Fibroblast of lung (primary cell): ENCODE measurements at places on chromosomes 6 and 20. TPM values are rescaled to one million over a fixed set of nuclear protein-coding genes. Genes with fewer than 3 reads are reported as not detected.

MLN gene
- not detected in 2 replicates for polyA plus RNA-seq

COL21A1 gene
- polyA plus RNA-seq = 0.52 and 28.2 TPM in 2 replicates

IER3 gene
- 34.2 and 102 TPM in 2 replicates for polyA plus RNA-seq

PTPRA gene
- polyA plus RNA-seq = 106 and 127 TPM in 2 replicates

CRISP3 gene
- polyA plus RNA-seq = not detected in 2 replicates

RNF217 gene
- polyA plus RNA-seq = 9.8 and 19.5 TPM in 2 replicates

ADTRP gene
- 0.23 and 1.1 TPM in 2 replicates for polyA plus RNA-seq

DEF6 gene
- polyA plus RNA-seq = 0.12 and 0.17 TPM in 2 replicates

KAT14 gene
- 9.8 and 10.4 TPM in 2 replicates for polyA plus RNA-seq

MGME1 gene
- 11.5 and 11.7 TPM in 2 replicates for polyA plus RNA-seq

APMAP gene
- 72.5 and 79.2 TPM in 2 replicates for polyA plus RNA-seq

CGA gene
- 0.09 and 0.18 TPM in 2 replicates for polyA plus RNA-seq

YIPF3 gene
- polyA plus RNA-seq = 173 TPM in 2 replicates

DNA sequence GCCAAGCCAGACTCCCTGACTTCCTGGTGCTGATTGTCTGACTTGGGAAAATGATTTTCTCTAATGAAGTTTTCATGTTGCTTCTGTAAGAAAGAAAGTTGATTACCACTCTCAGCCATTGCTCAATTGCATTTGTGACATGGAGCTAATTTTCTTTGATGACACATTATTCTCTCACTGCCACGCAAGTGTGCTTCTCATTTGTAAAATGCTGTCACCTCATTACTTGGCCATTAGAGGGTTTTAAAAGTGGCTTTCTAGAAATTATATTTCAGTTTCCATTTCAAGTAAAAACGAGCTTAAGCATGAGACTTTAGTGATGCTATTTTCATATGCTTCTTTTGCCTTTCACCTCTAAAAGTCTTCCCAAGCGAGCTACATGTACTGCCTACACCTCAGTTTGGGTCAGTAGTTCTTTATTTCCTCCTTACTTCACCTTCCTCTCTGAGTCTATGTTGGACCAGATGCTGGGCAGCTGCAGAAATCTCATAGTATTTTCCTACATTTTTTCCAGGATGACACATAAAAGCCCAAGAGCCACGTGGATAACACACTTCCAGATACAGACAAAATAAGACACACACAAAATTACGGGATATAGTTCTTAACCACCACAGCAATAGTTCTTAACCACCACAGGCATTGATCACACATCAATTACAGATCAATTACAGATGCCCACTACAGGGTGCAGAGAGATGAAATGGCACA, 6.3 kb upstream of the FAM210B start:
- no peaks in the 10 kb centered on the region for H3K27me3 ChIP-seq
- H3K36me3 ChIP-seq = no peaks in the 10 kb centered on the region
- H3K27ac ChIP-seq = no peak overlapping the region

- H3K36me3 ChIP-seq = no peaks in the 10 kb centered on the region
- H3K27me3 ChIP-seq = no peaks in the 10 kb centered on the region
- no peak overlapping the region for H3K27ac ChIP-seq
Measured at GRCh38 chr6:155040154-155040553, 45.0 kb downstream of the TIAM2 start.

GRCh38 chr6:129184324-129184723, 301.4 kb downstream of the LAMA2 start:
- H3K27ac ChIP-seq = no peak overlapping the region
- no peaks in the 10 kb centered on the region for H3K27me3 ChIP-seq
- no peaks in the 10 kb centered on the region for H3K36me3 ChIP-seq
- DNase-seq = no peak

DNA sequence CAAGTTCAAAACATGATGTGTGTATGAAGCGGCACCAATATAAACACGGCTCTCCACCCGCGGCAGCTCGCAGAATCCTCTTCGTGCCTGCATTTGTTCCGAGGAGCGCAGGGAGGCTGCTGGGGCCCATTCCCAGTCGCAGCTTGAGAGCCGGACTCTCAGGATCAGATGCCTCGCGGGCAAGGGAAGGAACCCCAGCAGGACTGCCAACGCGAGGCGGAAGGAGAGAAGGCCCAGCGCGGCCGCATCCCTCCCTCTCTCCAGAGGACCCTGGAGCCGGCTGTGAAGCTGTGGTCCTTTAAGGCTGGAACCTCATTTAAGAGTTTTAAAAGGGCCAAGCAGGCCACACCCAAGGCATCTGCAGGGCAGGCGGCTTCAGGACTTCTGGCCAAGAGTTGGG, 44.2 kb upstream of the ZBP1 start:
- no peaks in the 10 kb centered on the region for H3K36me3 ChIP-seq
- H3K4me3 ChIP-seq = no peak overlapping the region
- no peak for DNase-seq
- no peaks in the 10 kb centered on the region for H3K4me1 ChIP-seq

DNA sequence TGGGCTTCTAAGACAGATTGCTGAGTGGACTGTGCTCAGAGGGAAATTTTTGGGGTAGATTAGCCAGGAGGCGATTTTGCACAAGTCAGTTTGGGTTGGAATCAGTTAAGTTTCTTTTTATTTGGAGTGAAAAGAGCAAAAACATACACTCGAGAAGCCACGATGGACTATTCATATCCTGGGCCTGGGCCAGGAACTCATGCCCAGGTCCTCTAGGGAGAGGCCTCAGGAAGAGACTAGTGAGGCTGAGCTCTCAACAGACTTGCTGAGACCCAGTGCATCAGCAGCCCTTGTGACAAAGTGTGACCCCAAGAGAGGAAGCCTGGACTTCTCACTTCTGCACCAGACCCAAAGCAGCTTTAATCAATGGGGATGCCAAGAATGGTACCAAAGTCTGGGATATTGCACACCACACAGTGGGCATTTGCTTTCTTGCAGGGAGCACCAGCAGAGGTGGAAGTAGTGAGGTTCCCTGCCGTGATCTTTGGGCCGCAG, 61.6 kb upstream of the MAFB start:
- H3K36me3 ChIP-seq = no peaks in the 10 kb centered on the region
- no peaks in the 10 kb centered on the region for H3K27me3 ChIP-seq
- no peak overlapping the region for H3K4me3 ChIP-seq

GRCh38 chr6:46340246-46340645, 151.0 kb downstream of the RCAN2 start:
- DNase-seq = no peak
- H3K36me3 ChIP-seq = no peaks in the 10 kb centered on the region
- H3K4me1 ChIP-seq = no peaks in the 10 kb centered on the region
- no peak overlapping the region for H3K4me3 ChIP-seq
- H3K27ac ChIP-seq = no peak overlapping the region

DNA sequence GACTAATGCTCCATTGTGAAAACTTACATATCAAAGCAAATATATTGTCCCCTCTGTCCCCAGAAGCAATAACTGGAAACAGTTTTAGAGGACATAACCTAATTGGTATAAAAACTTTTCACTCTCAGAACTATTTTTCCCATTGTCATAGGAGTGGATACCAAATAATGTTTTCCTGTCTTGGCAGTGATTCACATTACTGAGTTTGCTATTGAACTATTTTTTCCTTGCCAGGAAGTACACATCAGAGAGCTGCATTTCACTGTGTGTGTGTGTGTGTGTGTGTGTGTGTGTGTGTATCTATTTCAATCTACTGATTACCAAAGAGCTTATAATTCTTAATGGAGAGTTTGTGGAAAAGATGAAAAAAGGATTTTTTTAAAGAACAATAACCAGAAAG, 45.4 kb downstream of the AKAP12 start:
- no peaks in the 10 kb centered on the region for H3K27me3 ChIP-seq
- no peak overlapping the region for H3K4me3 ChIP-seq
- H3K36me3 ChIP-seq = no peaks in the 10 kb centered on the region
- H3K27ac ChIP-seq = no peak overlapping the region
- peak; percentile 80 for DNase-seq

- peak overlapping the region; percentile 89 for H3K27ac ChIP-seq
- H3K27me3 ChIP-seq = no peaks in the 10 kb centered on the region
- H3K36me3 ChIP-seq = no peaks in the 10 kb centered on the region
Measured at GRCh38 chr6:169452869-169453620, 199.4 kb upstream of the THBS2 start.

DNA sequence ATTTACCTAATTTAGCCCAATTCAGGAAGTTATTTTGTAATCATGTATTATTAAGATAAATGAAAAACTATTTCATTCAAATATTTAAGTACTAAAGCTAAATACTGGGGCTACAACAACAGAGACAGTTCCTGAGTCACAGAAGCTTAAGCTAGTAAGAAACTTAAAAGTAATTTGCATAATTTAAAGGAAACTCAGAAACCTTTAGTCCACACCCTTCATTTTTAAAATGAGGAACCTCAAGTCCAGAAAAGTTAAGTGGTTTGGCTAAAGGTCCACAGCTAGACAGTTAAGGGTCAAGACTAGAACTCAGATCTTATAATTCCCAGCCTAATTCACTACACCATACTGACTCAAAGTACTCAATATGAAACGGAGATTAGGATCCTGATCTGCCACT, 7.2 kb downstream of the LMBRD1 start:
- no peak overlapping the region for H3K27ac ChIP-seq
- H3K4me3 ChIP-seq = no peak overlapping the region
- no peaks in the 10 kb centered on the region for H3K36me3 ChIP-seq
- H3K27me3 ChIP-seq = no peaks in the 10 kb centered on the region

- peaks cover 4% of the 10 kb centered on the region for H3K36me3 ChIP-seq
- no peaks in the 10 kb centered on the region for H3K4me1 ChIP-seq
- H3K4me3 ChIP-seq = no peak overlapping the region
- no peak for DNase-seq
- H3K27me3 ChIP-seq = no peaks in the 10 kb centered on the region
- H3K27ac ChIP-seq = no peak overlapping the region
Measured at GRCh38 chr6:82217018-82217586, 30.4 kb downstream of the IBTK start.

DNA sequence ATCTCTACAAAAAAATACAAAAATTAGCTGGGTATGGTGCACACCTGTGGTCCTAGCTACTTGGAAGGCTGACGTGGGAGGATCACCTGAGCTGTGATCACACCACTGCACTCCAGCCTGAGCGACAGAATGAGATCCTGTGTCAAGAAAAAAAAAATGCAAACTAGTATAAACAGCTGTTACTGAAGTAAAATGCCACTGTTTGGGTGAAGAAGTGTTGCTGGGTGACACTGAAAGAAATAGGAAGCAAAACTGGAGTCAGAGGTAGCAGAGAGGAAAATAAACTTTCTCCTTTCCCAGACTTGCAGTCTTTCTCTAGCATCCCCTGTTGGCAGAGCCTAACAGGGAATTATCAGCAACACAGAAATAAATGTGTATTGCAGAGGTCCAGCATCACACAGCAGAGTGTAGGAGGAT, 241.2 kb upstream of the PREP start:
- H3K27ac ChIP-seq = no peak overlapping the region
- H3K4me3 ChIP-seq = no peak overlapping the region
- no peaks in the 10 kb centered on the region for H3K36me3 ChIP-seq
- H3K27me3 ChIP-seq = no peaks in the 10 kb centered on the region

- H3K4me3 ChIP-seq = no peak overlapping the region
- peak; percentile 40 for DNase-seq
- no peaks in the 10 kb centered on the region for H3K36me3 ChIP-seq
- H3K4me1 ChIP-seq = no peaks in the 10 kb centered on the region
Measured at GRCh38 chr6:125802943-125803377, 12.2 kb downstream of the NCOA7 start.

DNA sequence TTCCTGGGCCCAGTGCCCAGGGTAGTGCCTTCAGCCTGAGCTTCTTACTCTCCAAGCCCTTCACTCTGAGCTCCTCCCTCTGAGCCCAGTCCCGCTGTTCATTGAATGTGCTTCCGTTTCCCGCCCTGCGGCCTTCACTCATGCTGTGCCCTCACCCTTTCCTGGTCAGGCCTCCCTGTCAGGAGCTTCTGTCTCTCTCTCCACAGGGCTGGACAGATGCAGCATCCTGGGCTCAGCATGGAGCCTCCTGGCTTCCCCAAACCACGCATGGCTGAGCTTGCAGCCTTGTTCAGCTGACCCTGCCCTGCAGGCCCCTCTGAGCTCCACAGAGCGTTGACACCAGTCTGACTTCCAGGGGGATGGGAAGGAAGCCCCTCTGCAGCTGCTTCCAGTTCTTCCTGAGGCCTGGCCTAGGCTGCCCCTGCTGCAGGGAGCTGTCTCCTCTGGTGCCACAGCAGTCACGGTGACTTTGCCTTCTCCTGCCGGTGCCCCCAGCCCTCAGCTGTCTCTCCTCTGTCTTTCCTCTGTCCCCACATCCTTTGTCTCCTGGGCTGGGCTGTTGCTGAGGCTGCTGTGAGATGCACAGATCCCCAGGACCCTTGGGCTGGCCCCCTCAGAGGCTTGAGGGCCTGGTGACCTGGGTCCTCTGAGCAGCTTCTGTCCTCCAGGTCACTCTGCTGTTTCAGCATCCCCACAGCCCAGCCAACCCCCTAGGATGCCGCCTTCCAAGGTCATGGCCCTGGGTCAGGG, 7.9 kb upstream of the MYT1 start:
- no peaks in the 10 kb centered on the region for H3K36me3 ChIP-seq
- peaks cover 7% of the 10 kb centered on the region for H3K27me3 ChIP-seq
- DNase-seq = no peak
- no peak overlapping the region for H3K27ac ChIP-seq
- H3K4me3 ChIP-seq = no peak overlapping the region

- no peak overlapping the region for H3K27ac ChIP-seq
- DNase-seq = no peak
- no peaks in the 10 kb centered on the region for H3K27me3 ChIP-seq
- no peak overlapping the region for H3K4me3 ChIP-seq
- no peaks in the 10 kb centered on the region for H3K4me1 ChIP-seq
Measured at GRCh38 chr20:47179267-47179666, 177.2 kb downstream of the ZMYND8 start.

- peak; percentile 86 for DNase-seq
- no peaks in the 10 kb centered on the region for H3K27me3 ChIP-seq
- H3K27ac ChIP-seq = peak overlapping the region; percentile 22
- H3K36me3 ChIP-seq = no peaks in the 10 kb centered on the region
- peaks cover 4% of the 10 kb centered on the region for H3K4me1 ChIP-seq
Measured at GRCh38 chr6:153092082-153093013, 38.7 kb downstream of the RGS17 start.

- H3K27me3 ChIP-seq = no peaks in the 10 kb centered on the region
- DNase-seq = no peak
- H3K4me3 ChIP-seq = no peak overlapping the region
Measured at GRCh38 chr6:167013067-167013466, 13.9 kb downstream of the CEP43 start.

- no peak overlapping the region for H3K27ac ChIP-seq
- DNase-seq = no peak
- no peak overlapping the region for H3K4me3 ChIP-seq
- H3K4me1 ChIP-seq = no peaks in the 10 kb centered on the region
- H3K36me3 ChIP-seq = no peaks in the 10 kb centered on the region
Measured at GRCh38 chr20:52226370-52226769, 34.8 kb upstream of the ZFP64 start.
